ENCODE measurements at places on chromosomes 3 and 15.
A peak's percentile ranks its signal among the peaks of the same experiment; 100 is the strongest.

DNA sequence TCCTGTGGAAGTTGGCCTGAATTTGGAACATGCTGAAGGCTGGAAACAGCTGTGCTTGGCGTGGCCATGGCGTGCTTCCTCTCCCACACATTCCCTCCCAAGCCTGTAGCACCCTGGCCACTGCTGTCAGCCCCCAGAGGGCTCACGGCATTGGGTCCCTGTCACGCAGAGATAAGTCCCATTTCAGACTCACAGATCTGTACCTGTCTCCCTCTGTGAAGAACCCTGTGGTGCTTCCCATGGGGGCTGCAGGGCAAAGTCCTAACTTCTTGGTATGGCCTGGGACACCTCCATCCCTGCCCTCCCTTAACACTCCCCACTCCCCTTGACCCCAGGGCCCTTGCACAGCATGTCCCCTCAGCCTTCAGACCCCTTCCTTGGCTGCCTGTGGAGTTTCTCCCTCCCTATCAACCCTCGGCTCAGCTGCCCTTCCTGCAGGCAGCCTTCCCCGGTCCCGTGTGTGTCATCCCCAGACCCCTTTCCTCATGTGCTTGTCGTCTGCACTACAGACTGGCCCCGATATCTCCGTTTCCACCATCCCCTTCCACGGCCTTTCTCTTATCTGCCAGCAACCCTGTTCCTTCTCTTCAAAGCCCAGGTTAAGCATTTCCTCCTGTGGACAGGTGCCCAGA, 28.6 kb downstream of the ABTB1 start:
- no peak for DNase-seq

DNA sequence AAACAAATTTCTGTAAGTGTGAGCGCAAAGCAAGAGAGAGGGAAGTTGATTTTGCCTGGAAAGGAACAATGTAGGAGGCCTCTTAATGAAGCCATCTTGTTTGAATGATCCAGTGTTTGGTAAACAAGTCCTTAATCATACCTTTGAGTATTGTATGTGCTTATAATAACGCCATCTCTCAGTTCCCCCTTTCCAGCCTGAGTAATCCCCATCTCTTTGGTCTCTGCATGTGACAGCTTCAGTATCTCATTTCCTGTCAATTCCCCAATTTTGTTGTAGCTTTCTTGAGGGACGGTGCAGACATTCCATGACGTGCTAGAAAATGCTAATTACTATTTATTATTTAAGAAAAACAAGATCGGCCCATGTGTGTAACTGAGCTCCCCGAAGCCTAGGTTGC, 349.3 kb upstream of the NR2F2 start:
- no peak for DNase-seq

DNA sequence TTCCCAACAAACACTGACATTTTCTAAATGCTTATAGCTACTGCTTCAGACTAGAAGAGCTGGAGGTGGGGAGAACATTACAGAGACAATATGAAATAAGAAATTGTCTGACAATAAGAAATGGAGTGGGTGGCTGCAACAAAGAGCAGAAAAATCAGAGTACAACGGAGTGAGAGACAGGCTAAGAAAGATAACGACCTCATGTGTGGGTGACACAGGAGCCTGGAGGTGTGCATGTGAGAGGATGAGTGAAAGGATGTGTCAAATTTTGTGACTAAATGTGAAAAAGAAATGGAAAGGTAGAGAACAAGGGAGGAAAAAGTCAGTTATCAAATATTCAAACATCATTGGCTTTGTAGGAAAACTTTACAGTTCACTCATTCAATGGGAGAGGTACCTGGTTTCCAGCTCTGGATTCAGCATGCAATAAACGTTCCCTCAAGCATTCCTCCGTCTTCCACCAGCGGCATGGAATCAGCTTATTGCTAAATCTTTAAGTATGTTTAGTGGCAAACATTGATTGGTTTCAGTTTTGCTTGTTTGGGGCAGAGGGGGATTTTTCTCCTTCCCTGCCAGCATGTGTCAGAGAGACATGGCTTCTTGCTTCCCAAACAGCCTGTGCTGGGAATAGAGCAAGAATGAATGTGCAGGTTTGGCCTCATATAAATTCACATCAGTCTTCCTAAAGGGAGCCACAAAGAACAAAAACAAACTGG, 103.8 kb upstream of the CHRM5 start:
- no peak for DNase-seq

DNA sequence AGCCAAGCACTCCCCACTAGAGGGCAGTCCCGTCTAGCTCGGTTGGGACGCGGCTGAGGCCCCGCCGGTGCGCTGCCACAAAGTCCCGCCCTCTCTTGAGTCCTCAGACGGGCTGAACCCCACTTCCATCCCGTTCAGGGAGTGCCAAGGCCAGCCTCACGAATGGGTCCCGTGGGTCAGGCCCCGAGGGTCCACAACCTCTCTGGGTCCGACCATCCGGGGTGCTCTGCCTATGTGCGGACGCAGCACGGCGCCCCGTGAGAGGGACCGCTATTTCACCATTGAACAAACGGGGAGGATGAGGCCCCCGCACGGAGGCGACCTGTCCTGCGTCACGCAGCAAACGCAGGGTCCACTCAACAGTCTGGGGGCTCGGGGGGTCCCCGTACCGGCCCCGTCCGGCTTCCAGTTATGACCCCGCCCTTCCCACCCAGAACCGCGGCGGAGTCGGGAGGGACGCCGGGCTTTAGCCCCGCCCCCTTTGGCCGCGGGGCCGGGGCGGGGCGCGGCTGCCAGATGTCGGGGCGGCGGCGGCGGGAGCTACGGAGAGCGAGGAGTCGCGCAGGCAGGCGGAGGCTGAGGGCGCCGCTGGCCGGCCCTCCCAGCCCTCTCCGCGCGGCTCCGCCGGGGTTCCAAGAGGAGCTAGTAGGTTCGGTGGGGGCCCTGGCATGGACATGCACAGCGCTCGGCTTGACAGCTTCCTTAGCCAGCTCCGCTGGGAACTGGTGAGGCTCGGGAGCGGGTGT, at the start of gene INKA1:
TSS of gene INKA1 (plus strand) at position 543 of the 746 bp plus-strand sequence. CDS start at position 675, 132 bp downstream.
- peak; percentile 89 for DNase-seq

- no peak for DNase-seq
Observed at GRCh38 chr15:80984856-80985255, 4.8 kb downstream of the MESD start.

All from prostate gland (tissue), 2 donors.